HepG2 (cell line): ENCODE measurements at places on chromosomes 12 and 14. TPM values are rescaled to one million over a fixed set of nuclear protein-coding genes. Genes with fewer than 3 reads are reported as not detected.

DNA sequence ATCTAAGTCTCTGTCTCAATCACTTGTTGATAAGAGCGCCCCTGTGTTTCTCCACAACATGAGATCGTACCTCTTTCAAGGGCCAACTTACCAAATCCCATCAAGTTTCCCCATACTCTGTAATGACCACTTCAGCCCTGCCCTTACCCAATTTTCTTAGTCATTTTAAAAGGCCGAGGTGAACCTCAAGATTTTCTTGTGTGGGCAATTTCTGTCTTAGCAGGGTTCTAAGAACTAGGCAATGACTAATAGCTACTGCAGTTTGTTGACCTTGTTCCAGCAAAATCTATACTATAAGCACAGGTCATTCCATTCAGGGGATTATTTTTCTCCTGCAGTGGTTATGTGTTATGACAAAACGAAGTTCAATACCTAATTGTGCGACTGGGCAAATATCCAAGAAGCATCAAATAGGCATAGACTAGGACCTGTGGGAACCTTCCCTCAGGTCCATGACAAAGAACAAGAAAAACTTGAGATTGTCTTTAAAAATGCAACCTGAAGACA lies 359.8 kb downstream of the PCNX1 start:
- no peak for DNase-seq

DNA sequence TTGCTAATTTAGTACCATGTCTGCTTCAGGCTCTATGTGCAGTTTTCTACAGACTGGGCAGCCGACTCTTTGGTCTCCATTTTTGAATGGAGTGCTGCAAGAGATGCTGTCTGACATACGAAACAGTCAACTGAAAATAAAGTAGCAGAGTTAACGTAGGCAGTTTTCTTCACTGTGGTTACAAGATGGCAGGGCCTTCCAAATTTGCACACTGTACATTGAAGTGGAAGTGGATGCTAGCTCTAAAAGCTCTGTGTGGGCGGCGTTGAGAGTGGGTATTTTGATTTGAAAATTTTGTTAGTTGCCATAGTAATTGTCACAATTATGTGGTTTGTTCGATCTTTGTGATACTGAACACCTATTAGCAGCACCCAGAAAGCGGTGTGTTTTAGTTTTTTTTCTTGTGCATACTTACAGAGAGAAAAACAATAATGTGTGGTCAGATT lies 154.9 kb upstream of the ATP2B1 start:
- DNase-seq: no peak

DNA sequence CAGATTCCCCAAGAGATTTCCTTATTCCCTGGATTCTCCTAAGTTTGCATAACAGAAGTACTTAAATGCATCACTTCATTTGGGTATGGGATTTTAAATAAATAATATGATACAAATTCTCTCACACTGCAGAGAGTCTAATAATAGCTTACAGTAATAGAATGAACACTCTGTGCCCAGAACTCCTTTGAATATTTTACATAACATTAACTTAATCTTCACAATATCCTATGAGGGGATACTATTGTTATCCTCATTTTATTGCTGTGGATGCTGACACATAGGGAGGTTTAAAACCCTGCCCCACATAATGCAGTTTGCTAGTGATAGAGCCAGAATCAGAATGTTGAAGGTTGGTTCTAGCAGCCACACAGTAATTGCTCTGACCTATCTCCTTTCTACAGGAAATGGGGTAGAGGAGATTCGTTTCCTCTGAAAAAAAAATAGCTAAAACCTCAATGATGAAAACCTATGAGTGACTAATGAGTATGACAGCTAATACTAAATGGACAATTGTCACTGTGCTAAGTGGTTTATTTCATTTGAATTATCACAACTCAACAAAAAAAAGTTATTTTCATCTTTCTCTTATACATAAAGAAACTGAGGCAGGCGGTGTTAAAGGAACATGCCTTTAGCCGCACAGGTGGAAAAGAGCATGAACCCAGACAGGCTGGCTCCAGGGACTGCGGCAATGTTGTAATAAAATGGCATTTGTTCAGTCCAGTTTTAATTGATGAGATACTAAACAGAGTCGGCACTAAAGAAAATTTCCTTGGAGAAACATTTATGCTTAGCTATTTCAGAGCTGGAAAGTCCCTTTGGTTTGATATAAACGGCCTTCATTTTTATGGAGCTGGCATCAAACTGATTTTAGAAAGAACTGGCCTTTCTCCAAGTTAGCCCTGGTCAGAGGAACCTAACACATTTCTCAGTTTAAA lies 880.9 kb downstream of the NRXN3 start:
- DNase-seq: no peak

DNA sequence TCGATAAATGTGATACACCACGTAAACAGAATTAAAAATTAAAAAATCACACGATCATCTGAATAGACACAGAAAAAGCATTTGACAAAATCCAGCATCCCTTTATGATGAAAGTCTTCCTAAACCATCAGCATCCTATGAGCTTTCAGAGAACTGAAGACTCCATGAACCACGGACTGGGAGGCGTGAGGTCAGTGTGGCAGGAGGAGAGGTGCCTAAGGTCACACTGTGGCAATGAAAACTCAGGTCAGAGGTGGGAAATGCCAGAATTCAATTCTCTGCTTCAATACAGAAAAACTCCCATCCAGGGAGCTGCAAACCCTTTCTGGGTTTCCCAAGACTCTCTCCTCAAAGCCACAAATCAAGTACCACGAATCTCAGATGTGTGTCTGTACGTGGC lies 51.6 kb downstream of the KDM2B start:
- DNase-seq: no peak

SAMD15 gene
- 0.09 TPM in 2 replicates for polyA plus RNA-seq

DNA sequence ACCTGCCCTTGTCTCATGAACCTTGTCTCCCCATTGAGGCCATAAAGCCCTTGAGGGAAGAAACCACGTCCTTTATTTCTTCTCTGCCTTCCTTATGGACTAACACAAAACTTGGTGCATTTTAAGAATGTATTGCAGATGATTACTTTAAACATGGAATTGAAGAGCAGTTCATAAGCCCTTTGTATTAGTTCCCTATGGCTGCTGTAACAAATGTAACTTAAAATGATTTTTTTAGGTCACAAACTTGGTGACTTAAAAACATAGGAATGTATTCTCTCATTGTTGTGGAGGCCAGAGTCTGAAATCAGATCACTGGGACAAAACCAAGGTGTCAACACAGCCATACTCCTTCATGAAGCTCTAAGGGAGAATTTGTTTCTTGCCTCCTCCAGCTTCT lies 185.5 kb downstream of the PHLDA1 start:
- no peak for DNase-seq

TAC3 gene
- 0.13 and 0.25 TPM in 2 replicates for polyA plus RNA-seq

GRCh38 chr14:20413744-20414082 lies 412 bp upstream of the TEP1 start:
- DNase-seq: no peak

- no peak for DNase-seq
Observed at GRCh38 chr12:62576503-62576902, 109.9 kb downstream of the MON2 start.

GPR84 gene
- not detected in 2 replicates for polyA plus RNA-seq

TRHDE gene
- polyA plus RNA-seq: not detected in 2 replicates

TAS2R20 gene
- polyA plus RNA-seq: 0.54 and 0.57 TPM in 2 replicates

- no peak for DNase-seq
Observed at GRCh38 chr14:57749267-57749666, 116.6 kb downstream of the SLC35F4 start.

DNA sequence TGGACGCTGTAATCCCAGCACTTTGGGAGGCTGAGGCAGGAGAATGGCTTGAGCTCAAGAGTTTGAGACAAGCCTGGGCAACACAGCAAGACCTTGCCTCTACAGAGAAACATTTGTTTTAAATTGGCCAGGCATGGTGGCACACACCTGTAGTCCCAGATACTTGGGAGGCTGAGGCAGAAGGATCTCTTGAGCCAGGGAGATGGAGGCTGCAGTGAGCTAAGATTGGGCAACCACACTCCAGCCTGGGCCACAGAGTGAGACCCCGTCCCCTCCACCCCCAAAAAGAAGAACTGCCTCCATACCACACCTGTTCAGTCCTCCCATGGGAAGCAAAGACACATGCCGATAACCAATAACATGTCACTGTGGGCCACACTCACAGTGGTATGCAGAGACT lies 19.2 kb downstream of the CCDC85C start:
- DNase-seq: no peak

- no peak for DNase-seq
Observed at GRCh38 chr14:104297313-104297704, 158.9 kb downstream of the KIF26A start.

- DNase-seq: no peak
Observed at GRCh38 chr12:52207895-52208294, 16.1 kb upstream of the KRT80 start.

AICDA gene
- not detected in 2 replicates for polyA plus RNA-seq

DNA sequence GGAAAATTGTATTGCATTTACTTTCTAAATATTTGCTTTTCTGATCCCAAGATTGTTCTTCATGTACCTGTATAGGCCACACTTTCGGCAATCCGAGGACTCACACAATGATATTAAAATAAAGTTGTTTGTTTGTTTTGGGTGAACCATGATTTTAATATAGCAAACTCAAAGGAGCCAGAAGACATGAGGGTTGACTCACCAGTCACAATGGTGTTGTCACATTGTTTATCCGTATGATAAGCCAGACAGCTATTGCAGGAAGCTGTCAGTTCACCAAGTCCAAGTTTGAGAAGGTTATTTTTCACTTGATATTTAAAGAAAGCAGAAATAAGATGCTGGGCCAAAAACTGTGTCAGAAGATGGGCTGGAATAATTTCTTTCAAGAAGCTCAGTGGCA lies 67.1 kb upstream of the CPM start:
- no peak for DNase-seq

NGB gene
- polyA plus RNA-seq: 0.04 and 0.05 TPM in 2 replicates

C1S gene
- polyA plus RNA-seq: 14.5 and 23.3 TPM in 2 replicates

DNA sequence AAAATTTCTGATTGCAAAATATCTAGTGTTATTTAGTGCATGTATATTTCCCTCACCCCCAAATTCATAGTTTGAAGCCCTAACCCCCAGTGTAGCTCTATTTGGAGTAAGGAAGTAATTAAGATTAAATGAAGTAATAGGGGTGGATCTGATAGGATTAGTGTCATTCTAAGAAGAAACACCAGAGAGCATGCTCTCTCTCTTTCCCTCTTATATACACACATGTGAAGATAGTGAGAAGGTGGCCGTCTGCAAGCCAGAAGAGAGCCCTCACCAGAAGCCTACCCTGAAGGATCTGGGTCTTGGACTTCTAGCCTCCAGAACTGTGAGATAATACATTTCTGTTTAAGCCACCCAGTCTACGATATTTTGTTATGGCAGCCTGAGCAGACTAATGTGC lies 120.3 kb downstream of the TMEM30B start:
- DNase-seq: no peak

DNA sequence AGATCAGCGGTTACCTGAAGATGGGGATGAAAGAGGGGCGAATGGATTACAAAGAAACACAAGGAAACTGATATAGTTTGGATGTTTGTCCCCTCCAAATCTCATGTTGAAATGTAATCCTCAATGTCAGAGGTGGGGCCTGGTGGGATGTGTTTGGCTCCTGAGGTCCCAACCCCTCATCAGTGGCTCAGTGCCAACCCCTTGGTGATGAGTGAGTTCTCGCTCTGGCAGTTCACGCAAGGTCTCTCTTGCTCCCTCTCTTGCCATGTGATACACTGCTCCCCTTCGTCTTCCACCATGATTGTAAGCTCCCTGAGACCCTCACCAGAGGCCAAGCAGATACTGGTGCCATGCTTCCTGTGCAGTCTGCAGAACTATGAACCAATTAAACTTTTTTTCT lies 28.0 kb downstream of the ITGA7 start:
- no peak for DNase-seq
